ENCODE measurements at places on chromosomes 2 and 18.

- no peak for DNase-seq
These were observed 1.9 kb downstream of the FKBP7 start for GRCh38 chr2:178476477-178476876.

- no peak for DNase-seq
These were observed 46.8 kb upstream of the TRIM43B start for GRCh38 chr2:95531254-95531771.

DNA sequence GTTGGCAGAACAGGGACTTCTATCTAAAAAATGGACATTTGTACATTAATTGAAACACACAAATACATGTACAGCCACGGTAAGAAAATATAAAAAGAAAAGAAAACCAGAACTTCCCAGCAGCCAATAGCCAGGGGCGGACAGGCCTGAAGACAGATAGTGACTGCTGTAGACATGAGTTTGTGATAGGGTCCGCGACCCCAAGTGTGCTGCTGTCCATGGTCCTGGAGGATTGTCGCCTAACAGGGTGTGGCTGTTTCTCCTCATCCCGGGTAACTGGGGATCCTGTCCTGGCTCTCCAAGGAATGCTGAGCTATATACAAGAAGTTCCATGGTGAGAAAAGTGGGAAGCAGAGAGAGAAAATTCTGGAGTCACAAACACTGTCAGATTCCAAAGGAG is 266.5 kb upstream of the SALL3 start:
- DNase-seq: peak; percentile 36

GRCh38 chr2:17965196-17965595 is 86.7 kb downstream of the KCNS3 start:
- DNase-seq: no peak

DNA sequence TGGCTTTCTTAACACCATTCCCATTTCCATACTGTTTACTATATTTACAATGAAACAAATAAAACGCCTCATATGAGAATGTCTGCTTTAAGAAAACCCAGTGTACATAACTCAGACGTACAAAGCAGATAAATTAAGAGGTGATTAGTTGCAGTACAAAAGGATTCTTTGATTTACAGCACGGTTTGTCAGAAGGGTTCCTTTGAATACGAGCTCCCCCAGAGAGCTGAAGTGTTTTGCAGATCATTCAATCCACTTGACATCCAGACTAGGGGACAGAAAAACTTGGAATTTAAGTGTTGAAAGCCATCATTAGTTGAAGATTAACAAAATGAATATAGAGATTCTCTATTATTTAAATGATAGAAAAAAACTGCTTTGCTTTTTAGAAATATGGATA is 72.5 kb downstream of the RAPGEF4 start:
- no peak for DNase-seq

DNA sequence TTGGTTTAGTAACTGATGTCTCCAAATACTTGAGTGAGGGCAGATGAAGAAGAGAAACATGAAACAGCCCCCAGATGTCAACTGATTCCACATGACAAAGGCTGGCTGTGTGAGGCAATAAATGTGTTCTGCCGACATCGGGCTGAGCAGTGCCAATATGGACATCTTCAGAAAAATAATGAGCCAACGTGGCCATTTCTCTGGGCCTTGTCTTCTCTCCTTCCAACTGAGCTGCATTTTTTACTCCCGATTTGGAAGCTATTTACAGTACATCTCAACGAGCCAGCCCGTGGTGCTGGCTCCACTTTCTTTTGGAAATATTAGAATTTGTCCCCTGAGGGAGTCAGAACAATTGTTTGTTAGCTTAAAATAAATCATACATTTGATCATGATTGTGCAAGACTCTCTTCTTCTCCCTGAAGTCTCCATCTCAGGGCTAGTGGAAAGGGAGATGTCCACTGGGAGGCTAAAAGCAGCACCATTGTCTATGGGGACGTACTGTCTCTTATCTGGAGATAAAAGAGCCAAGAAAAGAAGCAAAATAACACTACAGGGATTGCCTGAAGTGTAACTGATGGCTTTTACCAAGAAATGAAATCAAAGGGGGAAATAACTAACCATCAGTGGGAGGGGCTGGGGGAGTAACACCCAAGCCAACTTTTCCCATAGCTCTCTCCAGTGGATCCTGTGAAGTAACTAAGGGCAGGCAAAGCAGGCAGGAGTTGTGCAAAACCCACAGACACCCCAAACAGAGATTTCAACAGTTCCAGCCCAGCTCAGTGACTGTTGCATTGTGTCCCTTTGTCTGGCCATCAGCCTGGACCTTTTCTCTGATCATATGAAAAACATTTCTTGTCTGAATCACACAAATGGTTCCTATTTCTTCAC is 114.8 kb downstream of the RDH14 start:
- DNase-seq: no peak

GRCh38 chr18:76821875-76822505 is 367 bp upstream of the ZNF236 start:
- DNase-seq: peak; percentile 48

DNA sequence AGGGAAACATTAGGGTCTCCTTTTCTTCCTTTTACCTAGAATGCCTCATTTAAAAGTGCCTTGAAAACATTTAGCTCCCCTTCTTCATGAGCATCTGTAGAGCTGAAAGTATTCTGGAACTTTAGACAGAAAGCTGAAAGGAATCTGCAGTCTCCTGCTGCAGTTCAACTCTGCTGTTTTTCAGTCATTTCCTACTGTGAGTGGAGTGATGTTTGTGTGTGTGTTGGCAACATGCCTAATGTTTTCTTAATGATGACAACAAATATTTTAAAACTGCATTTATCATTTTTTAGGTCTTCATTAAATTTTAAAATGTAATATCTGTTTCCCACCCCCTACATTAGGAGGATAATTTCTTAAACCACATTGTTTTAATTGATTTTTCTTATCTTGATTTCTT is 66.6 kb downstream of the TWSG1 start:
- no peak for DNase-seq

DNA sequence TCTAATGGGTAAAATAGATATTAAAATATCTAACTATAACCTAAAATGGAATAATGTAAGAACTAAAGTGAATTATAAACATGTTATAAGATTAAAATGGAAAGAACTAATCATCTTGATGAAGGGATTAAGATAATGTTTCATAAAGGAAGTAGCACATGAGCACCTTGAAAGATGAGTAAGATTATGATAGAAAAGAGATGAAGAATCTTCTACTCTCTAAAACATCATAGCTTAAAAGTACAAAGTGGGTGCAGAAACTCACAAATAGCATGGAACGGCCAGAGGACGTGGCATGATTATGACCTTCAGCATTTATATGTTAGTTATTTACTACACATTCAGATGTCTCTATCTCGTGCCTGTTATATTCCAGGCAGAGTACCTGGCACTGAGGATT is 76.2 kb upstream of the COL5A2 start:
- DNase-seq: no peak

GRCh38 chr18:33116376-33116775 is 324.1 kb downstream of the CCDC178 start:
- DNase-seq: peak; percentile 21

DNA sequence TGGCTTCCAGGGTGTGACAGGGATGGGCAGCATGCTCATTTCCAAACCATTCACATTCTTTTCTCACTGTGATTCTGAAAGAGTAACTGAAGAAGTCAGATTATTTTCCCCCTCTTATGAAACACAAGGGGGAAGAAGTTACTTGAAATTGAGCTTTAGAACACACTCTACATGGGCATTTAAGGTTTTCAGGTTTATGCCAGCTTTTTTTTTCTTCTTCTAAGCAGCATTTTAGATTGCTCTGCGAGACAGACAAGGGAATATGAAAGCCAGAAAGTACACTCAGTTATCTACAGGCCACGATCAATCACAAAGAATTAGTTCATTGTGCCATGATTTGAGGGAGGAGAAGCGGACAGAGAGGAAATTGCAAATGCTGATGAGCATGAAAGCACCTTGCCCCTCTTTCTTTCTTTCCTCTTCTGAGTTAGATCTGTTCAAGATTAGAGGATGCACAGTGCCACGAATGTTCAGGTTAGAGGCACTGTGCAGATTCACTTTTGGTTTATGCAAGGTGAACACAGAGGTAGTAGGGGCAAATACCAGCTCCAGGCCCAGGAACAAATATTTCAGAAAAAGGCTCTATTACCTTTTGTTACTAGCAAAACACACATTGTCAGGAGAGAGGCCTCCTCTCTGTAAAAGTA is 49.2 kb downstream of the CXCR4 start:
- DNase-seq: no peak

GRCh38 chr2:175432793-175433192 is 251.3 kb upstream of the ATP5MC3 start:
- no peak for DNase-seq

DNA sequence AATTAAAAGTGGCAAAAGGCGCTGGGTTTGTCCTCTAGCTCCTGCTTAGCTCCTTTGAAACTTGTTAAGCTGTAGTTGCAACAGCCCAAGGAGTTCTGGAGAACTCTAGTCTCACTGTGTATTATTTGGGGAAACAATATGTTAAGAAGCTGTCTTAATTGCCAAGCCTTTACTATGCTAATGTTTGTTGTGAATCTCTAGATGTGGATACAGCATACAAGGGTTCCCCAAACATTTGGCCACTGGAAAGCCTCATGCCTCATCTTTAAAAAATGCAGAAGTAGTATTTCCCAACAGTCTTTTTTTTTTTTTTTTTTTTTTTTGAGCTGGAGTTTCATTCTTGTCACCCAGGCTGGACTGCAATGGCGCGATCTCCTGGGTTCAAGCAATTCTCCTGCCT is 236.7 kb downstream of the PRKCE start:
- DNase-seq: no peak

GRCh38 chr2:236951830-236952475 is 133.7 kb upstream of the COPS8 start:
- DNase-seq: no peak

DNA sequence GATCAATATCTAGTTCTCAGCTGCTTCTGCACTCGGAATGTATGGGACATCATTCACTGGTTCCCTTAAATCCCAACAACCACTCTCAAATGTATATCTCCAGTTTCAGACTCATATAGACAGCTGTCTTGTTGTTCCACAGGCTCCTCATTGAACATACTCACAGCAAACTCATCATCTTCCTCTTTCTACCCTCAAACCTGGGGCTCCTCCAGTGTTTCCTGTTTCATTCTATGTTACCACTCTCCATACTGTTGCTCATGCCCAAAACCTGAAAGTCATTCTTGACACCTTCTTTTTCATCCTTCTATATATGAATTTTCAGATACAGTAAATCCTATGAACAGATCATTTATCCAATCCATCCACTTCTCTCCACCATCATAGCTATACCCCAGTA is 18.7 kb upstream of the REL start:
- DNase-seq: no peak

DNA sequence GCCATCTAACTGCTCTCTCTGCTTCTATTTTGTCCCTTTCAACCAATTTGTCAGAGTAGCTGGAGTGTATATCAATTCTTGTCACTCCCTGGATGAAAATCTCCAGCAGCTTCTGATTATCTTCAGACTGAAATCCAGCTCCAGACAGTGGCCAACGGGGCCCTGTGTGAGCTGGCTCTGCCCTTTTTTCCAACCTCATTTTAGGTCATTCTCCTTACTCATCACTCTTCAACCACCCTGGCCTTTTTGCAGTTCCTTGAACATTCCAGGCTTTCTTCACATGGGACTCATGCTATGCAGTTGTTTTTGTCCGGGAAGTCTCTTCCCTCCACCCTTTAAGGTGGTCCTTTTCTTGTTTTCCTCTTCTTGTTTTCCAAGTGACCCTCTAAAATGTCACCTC is 15.4 kb upstream of the FAP start:
- DNase-seq: no peak

DNA sequence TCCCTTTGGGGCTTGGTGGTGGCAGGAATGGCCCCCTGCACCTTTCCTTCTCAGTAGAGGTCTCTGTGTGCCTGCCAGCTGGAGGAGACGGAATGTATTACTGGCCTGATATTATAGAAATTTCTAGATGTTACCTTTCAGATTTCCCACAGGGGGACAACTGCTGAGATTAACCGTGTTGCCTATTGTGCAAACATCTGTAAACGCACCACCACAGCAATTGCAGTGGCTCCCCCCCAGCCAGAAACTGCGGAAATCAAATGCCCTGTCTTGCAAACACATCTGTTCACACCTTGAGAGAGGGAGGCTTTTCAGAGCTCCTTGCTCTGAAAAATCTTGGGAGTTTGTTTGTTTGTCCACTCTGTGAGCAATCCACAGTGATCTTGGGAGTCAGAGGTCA is 270.0 kb upstream of the RAB12 start:
- no peak for DNase-seq

DNA sequence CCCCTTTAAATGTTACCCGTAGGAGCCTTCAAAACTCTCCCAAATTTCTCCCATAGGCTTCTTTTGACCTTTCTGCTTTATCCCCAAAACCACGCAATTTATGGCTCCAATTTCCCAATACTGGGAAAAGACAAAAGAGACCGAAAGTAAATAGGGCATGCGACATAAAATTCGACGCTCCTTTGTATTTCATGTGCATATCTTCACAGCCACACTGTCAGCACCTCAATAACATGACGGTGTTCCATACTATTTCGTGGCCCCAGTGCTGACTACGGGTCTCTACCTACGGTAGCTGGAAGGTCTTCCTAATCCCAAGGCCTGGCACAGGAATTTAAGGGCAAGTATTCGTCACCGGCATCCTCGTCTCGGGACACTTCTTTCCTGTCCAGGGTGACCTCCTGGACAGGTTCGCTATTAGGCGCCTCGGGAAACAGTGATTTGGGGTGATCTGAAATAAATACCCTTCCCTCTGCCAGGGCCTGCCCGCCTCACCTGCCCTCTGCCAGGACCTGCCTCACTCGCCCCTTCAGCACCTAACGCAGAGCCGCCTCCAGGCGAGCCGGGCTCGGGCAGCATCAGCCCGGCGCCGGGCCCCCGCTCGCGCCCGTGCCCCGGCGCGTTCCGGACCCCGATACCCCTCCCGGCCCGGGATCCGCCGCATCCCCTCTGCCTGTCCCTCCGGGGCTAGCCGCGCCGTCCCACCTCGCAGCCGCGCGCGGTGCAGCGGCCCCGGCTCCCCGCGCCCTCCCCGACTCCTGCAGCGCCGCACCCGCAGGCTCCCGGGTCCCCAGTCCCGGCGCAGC is 680 bp downstream of the DTNB start:
- DNase-seq: peak; percentile 70

GRCh38 chr2:28327956-28328922 is 64.4 kb upstream of the FOSL2 start:
- no peak for DNase-seq

DNA sequence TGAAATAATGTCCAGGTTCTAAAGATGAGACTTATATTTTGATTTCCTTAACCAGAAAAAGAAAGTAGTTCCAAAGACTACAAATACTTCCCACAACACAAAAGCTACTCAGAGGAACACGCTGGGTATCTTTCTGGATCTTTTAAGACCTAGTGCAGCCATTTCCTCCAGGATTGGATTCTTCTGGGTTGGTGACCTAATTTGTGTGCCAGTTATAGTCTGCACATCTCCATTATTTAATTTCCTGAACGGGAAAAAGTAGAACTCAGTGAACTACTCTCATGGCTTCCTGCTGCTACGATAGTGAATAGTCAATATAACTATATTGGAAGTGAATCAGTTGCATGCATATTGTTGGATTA is 1.5 kb downstream of the TMEM87B start:
- no peak for DNase-seq

DNA sequence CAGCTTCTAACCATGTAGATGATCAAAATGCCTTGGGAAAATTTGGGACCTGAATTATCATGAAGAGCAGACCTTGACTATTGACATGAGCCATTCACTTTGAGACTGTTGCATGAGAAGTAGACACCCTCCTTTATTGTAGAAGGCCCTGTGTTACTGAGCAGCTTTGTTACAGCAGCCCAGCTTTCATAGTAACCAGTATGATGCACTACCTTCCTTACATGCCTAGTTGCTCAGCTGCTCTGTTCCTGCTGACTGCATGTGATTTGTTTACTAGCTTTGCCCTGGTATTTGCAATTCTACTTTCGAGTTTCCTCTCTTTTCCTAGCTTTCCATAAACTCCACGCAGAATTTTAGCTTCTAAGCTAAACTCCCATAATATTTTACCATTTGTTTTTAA is 11.2 kb upstream of the FN1 start:
- DNase-seq: no peak
